ENCODE measurements at places on chromosomes 11 and 22.

- no peak for DNase-seq
These were observed 14.2 kb downstream of the TMEM121B start for GRCh38 chr22:17106785-17107546.

DNA sequence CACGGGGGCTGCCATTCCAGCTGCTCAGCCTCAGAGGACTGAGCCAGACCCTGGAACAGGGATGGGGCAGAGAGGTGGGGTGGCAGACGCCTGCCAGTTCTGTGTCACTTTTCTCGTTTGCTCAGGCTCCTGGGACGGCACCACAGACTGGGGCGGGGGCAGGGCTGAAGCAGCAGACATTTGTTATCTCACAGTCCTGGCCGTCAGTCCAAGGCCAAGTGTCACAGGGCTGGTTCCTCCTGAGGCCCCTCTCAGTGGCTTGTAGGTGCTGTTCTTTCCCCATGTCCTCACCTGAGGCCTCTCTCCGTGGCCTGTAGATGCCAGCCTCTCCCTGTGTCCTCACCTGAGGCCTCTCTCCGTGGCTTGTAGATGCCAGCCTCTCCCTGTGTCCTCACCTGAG lies 24.7 kb downstream of the TPCN2 start:
- no peak for DNase-seq

GRCh38 chr22:30704978-30705377 lies 10.3 kb downstream of the OSBP2 start:
- DNase-seq: no peak

- DNase-seq: no peak
These were observed 42.7 kb upstream of the FGF3 start for GRCh38 chr11:69861901-69862300.

- no peak for DNase-seq
These were observed 10.2 kb upstream of the LDHA start for GRCh38 chr11:18384157-18384641.

- no peak for DNase-seq
These were observed 15.7 kb downstream of the PLAAT3 start for GRCh38 chr11:63598556-63598955.

All from activated T-helper 1 cell treated with Interleukin-2 at 50 U/mL for 16 hours (primary cell).